GM12891 (cell line): ENCODE measurements at places on chromosomes 5 and 9.

DNA sequence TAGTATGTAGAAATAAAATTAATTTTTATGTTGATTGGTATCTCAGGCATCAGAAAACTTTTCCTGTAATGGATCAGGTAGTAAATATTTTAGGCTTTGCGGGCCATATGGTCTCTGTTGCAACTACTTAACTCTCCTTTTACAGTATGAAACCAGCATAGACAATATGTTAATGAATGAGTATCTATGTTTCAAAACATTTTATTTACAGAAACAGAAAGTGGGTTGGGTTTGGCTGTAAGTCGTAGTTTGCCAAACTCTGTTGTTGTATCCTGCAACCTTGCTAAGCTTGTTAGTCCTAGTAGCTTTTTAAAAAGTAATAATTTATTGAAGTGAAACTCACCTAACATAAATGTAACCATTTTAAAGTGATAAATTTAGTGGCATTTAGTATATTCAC, 132.1 kb downstream of the NR3C1 start:
- DNase-seq: no peak

DNA sequence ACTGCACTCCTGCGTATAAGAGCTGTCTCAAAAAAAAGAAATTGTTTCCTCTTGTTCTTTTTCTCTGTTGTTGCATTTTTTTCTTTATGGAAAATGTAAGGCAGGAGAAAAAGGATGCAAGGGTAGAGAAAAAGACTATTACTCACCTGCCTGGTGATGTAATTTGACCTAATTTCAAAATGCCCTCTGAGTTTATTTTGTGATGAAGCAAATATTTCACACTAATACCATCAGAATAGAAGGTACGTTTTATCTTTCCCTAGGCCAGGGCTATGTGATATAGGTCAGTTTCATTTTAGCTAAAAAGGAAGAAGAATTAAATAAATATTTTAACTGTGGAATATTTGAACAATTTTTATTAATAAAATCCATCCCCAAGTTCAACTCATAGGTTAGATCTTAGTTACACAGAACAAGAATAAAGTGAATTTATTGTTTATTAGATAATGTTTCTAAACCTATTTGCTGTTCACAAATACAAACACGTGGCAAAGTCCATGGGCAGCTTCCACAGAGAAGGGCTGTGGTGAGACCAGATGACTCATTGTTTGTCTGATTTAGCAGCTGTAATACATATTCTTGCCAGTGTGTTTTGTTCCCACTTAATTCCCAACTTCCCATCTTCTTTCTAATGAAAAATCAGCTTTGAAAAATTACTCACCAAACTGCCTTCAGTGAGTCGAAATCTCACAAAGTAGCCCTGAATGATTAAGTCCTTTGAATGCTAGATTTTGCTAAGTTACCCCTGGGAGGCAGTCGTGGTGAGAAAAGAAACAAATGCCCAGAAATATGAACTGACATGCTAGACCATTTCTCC, 52.8 kb upstream of the CCDC112 start:
- no peak for DNase-seq

DNA sequence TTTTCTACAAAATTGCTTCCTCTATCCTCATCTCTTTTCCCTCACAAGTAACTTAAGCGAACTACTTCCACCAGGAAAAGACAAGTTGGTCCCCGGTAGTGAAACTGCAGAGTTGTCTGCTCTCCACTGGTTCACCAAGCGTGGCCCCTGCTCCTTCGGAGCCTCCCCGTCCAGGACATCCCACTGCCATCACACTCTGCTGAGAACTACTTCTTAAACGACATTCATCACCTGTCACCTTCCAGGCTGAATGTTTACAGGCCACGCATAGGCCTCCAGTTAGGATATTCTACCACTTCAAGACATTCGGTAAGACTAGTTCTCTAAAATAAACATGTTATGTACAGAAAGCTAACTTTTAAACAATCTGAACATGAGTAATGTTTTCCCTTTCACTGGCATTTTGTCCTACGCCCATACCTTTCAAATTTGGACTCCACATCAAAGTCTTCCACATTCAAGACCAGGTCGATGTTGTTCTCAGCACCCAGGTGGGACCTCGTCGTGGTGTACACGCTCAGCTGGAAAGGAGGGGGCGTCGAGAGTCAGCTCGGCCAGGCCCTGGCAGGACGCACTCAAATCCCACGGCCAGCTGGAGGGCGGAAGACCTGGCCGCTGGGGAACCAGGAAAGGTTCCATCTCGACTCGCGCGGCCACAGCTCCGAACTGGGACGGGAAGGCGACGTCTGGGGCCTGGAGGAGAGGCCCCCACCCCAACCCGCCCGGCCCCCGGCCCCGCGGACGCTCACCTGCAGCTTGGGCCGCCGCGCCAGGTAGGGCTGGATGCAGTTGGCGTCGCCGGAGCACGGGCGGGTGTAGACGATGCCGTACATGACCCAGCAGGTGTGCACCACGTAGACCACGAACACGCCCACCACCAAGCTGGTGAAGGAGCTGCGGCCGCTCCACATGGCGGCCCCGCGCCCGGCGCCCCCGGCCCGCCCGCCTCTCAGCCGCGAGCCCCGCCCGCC, 683 bp downstream of the CLPTM1L start:
- no peak for DNase-seq

DNA sequence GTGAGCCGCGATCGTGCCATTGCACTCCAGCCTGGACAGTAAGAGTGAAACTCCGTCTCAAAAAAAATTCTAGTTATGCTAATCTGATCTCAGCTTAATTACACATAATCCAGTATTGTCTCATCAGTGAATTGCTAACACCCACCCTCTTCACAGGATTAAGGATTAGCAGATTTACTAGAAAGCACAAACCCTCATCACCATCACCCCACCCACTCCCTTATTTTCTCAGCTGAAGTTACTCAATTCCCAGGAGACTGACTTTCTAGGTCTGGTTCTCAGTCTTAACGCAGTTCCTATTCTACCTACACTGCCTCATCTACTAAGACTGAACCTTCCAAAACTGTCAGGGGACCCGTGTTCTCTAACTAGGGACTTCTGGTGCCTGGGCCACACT, 9.0 kb downstream of the TOR1B start:
- no peak for DNase-seq

DNA sequence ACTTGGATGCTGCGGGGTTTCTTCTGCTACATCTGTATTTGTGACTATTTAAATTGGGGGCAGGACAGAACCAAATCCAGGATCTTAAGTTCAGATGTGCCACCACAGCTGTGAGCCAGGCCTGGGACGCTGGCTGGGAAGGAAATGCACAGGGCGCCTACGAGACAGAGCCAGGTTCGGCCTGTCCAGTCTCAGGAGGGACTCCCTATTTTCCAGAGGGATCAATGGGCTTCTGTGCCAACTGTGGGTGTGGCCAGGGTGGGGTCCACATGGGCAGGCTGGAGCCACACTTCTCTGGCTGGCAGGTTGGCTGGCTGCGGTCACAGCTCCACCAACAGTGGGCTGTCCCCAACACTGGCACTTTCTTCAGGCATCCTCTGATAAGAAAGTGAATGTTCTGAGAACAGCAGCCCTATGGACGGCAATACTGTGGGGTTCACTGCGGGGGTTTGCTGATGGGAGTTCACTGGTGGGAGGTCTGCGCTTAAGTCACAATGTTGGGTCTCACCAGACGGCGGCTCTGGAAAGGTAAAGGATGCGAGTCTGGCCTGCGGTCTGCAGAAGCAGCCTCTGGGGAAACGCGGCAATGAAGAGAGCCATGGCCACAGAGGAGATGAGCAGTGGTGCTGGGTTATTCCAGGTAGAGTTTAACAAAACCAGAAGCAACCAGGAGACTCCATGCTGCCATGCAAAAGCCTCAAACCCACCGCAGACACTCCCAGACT, 78.1 kb downstream of the DAP start:
- DNase-seq: no peak

DNA sequence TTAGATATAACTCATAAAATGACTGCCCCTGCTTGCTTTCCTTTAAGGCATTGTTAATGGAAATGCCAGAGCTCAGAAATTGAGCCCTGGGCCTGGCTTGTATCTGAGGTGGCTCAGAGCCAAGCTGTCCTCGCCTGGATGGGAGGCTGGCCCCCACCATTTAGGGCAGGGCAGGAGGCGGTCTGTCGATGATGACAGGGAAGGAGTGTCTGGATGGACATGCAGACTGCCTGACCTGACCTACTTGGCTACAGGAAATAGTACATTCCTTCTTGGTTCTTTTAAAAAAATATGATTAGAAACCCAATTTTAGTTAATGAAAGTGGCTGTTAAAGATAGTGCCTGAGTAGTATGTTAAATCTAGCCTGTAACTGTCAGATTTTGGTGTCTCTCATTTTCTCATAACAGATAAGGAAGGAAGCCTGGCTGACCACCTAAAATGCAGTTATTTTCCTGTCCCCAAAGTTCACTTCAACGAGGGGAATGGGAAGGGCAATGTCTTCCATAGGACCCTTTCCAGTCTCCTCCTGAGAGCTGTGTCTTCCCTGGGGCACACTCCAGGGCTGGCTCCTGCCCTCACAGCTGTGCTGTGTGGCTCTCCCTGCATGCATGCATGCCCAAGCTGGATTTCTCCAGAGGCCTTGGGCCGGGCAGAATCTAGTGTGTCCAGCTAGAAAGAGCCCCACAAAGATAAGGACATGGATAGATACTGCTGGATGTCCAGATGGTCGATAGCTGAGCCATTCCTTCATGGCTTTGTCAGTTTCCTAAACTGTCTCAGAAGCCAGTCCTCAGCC, 42.3 kb downstream of the MACROH2A1 start:
- DNase-seq: no peak

DNA sequence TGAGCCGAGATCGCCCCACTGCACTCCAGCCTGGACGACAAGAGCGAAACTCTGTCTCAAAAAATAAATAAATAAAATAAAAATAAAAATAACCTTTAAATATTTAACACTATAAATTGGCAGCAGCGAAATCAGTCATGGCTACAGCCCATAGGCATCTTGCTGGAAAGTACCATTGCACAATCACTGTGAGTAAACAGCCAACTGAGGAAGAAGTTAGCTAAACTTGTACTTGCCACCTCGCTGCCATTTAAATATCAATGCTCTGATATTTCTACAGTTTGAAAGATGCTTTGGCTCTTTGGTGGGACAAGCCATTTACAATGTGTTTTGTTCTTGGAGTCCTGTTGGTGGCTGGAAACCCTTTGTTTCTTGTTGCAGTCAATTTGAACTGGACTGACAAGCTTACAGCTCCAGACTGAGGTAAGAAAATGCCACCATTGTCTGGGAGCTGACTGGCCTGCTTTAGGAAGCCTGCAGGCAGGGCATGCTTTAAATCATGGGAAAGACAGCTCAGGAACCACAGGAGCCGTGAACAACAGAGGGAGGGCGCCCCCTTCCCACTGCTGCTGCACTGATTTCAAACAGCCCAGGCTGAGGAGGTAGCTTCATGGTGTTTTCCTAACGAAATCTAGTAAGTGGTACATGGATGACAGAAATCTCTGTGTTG, 322.8 kb upstream of the RFX3 start:
- DNase-seq: no peak

- no peak for DNase-seq
Measured at GRCh38 chr9:137323531-137324331, 21.7 kb upstream of the NRARP start.

DNA sequence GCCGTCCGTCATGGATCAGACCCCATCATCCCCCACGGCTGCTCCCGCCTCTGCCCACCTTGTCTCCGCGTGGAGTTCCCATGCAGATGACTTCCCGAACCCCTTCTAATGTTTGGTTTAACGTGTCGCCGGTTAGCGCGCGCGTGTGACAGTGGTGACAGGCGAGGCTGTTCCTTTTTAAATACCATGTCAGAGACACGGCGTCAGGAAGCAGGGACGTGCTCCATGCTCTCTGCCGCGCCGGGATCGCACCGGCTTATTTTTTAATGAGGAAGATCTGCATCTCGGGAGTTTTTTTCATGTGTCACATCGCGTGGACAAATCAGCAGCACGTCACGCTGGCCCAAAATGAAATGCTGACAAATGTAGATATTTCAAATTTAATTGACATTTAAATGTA, 35.9 kb downstream of the CRB2 start:
- no peak for DNase-seq

DNA sequence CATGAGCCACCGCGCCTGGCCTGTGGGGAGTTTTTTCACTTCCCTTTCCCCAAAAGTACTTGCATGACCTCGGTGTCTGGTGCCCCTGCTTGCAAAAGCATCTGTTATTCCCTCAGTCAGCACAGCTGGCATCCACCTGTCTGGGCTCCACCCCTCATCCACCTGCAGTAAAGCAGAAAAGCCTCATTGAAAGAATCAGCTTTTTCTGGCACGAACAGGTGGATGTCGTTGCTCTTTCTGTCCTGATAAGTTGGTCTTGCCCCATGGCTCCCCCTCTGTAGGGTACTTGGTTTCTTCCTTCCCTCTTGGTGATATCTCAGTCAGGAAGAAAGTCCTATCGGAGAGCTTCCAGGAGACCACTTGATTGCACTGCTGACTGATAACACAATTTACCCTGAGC, 37.4 kb downstream of the WWC1 start:
- DNase-seq: peak; percentile 39

GRCh38 chr9:36401164-36401740, 1.2 kb upstream of the RNF38 start:
- peak; percentile 79 for DNase-seq

- DNase-seq: no peak
Measured at GRCh38 chr9:27675354-27675753, 102.1 kb upstream of the C9orf72 start.

DNA sequence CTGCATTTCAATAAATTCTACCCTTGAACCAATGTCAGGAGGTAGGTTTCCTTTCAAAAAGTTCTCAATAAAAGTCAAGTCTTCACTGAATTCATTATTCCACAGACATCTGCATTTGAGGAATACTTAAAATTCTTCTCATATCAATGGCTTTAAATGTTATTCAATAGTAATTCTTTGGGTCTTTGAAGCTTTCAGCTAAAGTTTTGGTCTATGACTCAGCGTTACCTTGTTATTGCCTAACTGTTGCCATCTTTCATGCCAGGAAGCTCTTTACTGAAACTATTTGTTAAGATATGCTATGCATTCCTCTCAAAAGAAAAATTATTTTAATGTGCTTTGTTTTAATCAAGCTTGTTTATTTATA, 170.5 kb downstream of the NNT start:
- no peak for DNase-seq

DNA sequence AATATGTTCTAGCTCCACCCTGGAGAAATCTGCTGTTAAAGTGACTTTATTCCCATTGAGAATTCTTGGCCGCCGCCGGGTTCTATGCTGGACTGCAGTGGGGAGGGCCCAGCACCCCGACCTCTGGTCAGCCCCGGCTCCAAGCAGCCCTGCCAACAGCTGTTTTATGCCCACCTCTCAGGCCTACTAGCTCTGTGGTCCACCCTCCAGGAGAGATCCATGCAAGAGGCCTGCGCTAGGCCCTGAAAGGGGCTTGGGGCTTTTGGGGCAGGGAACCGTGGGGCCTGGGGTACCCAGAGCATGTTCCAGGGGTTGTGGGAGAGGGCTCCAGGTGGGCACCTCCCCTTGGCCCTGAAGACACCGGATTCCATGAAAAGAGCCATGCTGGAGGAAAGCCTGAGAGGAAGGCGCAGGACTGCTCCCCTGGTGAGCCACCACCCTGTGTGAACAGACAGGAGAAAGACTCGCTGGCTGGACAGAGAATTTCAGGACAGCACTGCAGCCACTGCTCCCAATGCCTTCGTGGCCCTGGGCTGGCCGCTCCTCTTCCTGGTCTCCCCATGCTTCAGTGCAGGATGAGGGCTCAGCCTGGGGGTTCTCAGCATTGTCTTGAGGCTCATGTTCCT, 44.6 kb upstream of the RUFY1 start:
- DNase-seq: no peak
